ENCODE measurements at places on chromosomes 6 and 20. TPM values are rescaled to one million over a fixed set of nuclear protein-coding genes. Genes with fewer than 3 reads are reported as not detected.

DNA sequence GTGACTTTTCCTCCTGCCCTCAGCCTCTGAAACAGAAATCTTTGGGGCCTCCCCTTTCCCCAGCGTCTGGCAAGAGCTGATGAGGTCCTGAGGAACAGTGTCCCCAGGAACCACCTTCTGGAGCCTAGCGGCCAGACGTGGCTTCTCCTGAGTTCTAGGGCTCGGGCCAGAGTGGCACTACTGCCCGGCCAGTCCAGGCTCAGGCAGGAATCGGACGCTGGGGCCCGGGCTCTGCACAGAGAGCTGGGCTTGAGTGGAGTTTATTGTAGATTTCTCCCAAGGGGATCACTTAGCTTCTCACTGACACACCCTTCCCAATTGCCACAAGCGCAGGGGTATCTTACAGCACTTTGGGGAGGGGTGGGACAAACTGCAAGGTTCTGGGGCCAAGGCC, 20.2 kb downstream of the SDCBP2 start:
- H3K4me3 ChIP-seq, result no peak overlapping the region
- no peaks in the 10 kb centered on the region for H3K27me3 ChIP-seq
- DNase-seq, result peak; percentile 46

DNA sequence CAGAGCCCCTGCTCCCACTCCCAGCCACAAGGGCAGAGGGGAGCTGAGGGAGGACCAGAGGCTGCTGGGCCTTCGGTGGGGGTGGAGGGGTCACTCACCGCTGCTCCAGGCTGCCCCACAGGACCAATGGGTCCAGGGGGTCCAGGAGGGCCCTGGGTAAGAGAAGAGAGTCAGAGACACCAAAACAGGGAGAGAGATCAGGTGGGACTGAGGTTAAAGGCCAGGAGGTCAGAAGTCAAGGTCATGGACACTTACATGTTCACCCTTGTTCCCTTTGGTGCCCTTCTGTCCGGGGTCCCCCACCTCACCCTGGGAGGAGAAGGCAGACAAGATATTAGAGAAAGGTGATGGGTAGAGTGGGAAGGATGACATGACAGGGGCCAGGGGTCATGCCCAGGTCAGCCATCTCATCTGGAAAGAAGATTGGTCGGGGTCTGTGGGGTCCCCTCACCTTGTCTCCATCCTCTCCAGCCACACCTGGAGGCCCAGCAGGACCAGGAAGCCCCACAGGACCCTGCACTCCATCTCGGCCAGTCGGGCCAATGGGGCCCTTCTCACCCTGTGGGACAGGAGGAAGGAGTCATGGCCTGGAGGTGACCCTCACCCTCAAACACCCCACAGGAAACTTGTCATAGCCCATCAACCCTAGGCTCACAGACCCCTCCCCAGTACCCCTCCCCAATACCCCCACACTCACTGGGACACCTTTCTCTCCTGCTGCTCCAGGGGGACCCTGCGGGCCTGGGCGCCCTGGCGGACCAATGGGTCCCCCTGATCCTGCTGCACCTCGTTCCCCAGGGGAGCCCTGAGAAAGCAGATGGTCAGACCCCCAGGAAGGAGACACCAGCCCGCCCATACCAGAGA, 21.0 kb downstream of the COL11A2 start:
- no peaks in the 10 kb centered on the region for H3K4me1 ChIP-seq
- H3K36me3 ChIP-seq, result no peaks in the 10 kb centered on the region
- H3K27ac ChIP-seq, result no peak overlapping the region
- no peak overlapping the region for H3K4me3 ChIP-seq
- no peaks in the 10 kb centered on the region for H3K27me3 ChIP-seq

- H3K27ac ChIP-seq, result no peak overlapping the region
- no peaks in the 10 kb centered on the region for H3K4me1 ChIP-seq
- no peak for DNase-seq
- peaks cover 44% of the 10 kb centered on the region for H3K27me3 ChIP-seq
Observed at GRCh38 chr20:46252352-46253091, 55.8 kb downstream of the CDH22 start.

DNA sequence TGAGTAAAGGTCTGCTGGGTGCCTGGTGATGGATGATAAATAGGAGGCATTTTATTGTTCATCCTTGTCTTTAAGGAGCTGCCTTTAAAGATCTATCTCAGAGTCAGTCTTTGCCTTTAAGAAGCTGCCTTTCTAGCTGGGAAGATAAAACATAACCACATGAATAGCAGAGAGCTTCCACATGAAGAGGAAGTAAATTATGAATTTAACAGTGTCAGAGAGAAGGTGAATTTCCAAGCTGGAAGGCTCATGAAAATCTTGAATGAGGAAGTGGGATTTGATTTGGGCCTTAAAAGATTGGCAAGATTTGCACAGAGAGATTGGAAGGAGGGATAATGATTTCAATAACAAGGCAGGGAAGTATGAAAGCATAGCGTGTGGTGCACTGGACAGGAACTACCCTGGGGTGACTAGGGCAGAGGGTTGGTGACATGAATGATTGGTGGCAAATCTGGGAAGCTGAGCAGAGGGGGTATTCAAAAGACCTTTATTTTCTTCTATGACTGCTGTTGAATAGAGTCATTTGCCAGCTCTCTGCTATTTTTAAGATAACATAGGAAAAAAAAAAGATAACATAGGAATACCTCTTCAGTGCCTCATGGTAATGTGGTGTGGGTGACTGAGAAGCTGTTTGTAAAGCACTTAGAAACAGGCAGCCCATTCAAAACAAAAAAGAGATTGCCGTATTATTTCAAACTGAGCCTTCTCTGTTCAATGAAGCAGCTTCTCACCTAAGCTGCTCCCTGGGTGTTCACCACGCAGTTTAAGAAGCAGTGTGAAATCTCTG, 591.6 kb downstream of the PKHD1 start:
- no peaks in the 10 kb centered on the region for H3K36me3 ChIP-seq
- H3K27me3 ChIP-seq, result no peaks in the 10 kb centered on the region
- H3K4me1 ChIP-seq, result no peaks in the 10 kb centered on the region
- no peak for DNase-seq
- no peak overlapping the region for H3K4me3 ChIP-seq
- no peak overlapping the region for H3K27ac ChIP-seq

DNA sequence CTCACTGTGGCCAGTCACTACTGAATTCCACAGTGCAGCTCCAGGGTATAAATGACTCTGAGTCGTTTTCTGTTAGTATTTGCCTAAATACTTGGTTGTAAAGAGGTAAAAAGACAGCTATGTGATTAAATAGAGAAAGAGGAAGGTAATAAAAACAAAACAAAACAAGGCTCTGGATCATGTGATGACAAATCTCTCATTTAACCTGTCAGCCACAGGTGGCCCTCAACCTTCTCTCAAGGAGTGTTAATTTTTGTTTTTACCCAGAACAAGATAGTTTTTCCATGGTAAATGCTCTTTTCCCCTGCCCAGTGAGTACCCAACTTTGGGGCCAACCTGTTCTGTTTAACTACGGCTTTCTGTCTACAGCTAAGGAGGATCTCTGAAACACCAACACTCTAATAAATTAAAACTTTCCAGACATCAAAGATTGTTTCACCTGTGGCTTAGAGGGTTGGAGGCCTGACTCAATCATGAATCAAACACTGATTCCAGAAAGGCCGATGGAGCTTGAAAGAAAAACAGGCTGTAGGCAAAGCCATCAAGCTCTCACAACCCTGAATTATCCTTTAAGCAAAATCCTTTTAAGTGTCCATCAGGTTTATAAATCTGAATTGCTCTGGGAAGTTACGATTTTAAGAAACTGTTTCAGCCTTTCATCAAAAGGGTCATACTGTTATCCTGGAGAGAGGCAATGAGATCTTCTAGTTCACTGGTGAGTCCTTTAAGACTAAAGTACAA, 81.5 kb upstream of the BCLAF1 start:
- H3K4me1 ChIP-seq, result no peaks in the 10 kb centered on the region
- no peaks in the 10 kb centered on the region for H3K36me3 ChIP-seq
- H3K27ac ChIP-seq, result no peak overlapping the region
- H3K27me3 ChIP-seq, result peaks cover 10% of the 10 kb centered on the region

GRCh38 chr6:144036064-144036834, 28.2 kb upstream of the PLAGL1 start:
- H3K4me3 ChIP-seq, result peak overlapping the region; percentile 66
- H3K27ac ChIP-seq, result no peak overlapping the region
- no peaks in the 10 kb centered on the region for H3K36me3 ChIP-seq
- H3K27me3 ChIP-seq, result no peaks in the 10 kb centered on the region
- H3K4me1 ChIP-seq, result peaks cover 21% of the 10 kb centered on the region
- DNase-seq, result peak; percentile 62

GRCh38 chr20:43028470-43028869, 161.2 kb downstream of the PTPRT start:
- no peaks in the 10 kb centered on the region for H3K27me3 ChIP-seq
- DNase-seq, result no peak
- H3K4me1 ChIP-seq, result no peaks in the 10 kb centered on the region
- H3K4me3 ChIP-seq, result no peak overlapping the region

DNA sequence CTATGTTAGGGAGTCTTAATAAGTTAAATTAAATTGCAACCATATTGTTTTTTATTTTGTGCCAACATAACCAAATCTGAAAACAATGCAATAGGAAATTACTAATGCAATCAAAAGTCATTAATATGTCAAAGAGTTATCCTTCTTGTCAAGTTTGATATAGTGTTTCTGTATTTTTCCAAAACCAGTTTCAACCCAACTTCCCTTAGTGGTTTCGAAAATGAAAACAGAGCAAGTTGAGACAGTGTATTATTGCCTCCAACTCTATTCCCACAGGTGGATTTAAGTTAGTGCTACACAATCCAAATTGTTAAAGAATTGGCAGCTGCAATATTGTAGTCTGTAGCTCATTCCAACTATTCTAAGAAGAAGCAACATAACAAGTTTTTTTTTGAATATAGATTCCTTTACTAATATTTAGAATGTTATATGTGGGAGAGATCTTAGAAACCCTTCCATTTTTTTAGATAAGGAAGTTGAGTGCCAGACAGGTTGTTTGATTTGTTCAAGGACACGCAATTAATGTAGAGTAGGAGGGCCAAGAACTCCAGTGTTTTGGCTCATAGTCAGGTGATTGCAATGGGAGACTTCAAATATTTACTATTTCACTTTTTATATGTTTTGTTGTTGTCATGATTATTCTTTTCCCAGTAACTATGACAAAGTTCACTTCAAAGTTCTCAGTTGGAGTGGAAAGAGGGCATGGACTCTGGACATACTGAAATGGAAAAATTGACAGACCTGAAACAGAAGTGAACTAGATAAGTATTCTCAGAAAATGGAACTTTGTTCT, 282.4 kb upstream of the HSF2 start:
- no peak overlapping the region for H3K27ac ChIP-seq
- H3K36me3 ChIP-seq, result no peaks in the 10 kb centered on the region
- no peak for DNase-seq
- H3K4me1 ChIP-seq, result no peaks in the 10 kb centered on the region
- no peaks in the 10 kb centered on the region for H3K27me3 ChIP-seq

DNA sequence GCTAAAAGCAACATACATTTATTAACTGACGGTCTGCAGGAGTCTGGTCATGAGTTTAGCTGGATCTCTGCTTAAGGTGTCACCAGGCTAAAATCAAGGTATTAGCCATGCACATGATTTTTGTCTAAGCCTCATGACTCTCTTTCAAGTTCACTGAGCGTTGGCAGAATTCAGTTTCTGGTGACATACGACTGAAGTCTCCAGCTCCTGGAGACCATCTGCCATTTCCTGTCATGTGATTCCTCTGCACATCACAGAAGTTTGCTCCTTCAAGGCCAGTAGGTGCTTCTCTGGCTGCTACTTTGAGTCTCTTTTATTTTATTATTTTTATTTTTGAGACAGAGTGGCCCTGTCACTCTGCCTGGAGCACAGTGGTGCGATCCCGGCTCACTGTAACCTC, 148.4 kb upstream of the EYA4 start:
- H3K4me3 ChIP-seq, result no peak overlapping the region
- H3K36me3 ChIP-seq, result no peaks in the 10 kb centered on the region
- no peak overlapping the region for H3K27ac ChIP-seq
- DNase-seq, result no peak
- no peaks in the 10 kb centered on the region for H3K4me1 ChIP-seq

DNA sequence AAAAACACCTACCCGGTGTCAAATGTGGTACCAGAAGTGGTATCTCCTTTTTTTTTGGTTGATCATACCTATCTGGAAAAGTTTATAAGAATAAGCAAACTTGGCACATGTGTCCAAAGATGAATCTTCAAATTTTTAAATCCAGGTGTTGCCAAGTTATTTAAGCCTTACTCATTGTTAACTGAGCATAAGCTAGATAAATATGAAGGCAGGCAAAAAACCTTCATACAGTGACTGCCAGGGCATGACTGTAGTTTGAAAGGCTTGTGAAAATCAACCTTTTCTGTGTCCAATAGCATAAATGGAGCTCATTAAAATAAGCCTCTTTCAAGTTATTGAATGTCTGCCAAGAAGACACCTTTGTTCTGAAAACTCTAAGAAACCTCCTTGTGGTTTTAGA, 699.2 kb downstream of the DOK5 start:
- no peak for DNase-seq
- no peaks in the 10 kb centered on the region for H3K27me3 ChIP-seq
- H3K4me1 ChIP-seq, result no peaks in the 10 kb centered on the region
- H3K27ac ChIP-seq, result no peak overlapping the region
- H3K36me3 ChIP-seq, result no peaks in the 10 kb centered on the region

GRCh38 chr6:123022975-123023374, 26.9 kb downstream of the CLVS2 start:
- no peak for DNase-seq
- H3K4me1 ChIP-seq, result no peaks in the 10 kb centered on the region
- H3K4me3 ChIP-seq, result no peak overlapping the region
- H3K27ac ChIP-seq, result no peak overlapping the region
- no peaks in the 10 kb centered on the region for H3K27me3 ChIP-seq

DNA sequence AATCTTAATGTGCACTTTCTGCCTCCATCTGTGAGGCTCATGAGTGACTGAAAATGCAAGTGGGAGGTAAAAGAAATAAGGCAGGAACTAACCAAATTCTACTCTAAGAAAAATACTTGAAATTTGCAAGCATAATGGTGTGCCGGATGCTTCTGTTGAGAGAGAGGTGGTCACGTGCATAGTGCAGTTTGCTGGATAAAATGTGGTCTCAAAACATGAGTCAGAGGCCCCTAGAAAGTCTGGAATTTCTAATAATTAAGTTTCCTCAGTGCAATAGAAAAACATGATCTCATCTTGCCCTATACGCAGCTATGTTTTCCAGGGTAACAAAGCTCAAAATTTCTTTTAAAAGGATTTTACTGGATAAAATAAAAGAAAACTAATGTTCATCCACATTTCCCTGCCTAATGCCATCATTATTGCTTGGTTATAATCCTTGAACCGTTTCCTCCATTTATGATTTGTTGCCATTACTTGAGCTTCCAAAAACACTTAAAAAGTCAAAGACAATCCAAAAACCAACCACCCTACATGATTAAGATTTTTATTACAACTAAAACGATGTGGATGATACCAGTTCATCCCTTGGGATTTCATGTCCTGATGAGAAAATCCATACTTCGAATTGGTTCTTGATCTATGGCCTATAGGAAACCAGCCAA, 351.7 kb upstream of the ARID1B start:
- DNase-seq, result peak; percentile 65
- no peak overlapping the region for H3K4me3 ChIP-seq
- peak overlapping the region; percentile 44 for H3K27ac ChIP-seq
- no peaks in the 10 kb centered on the region for H3K27me3 ChIP-seq
- H3K4me1 ChIP-seq, result peaks cover 18% of the 10 kb centered on the region

The SLC22A16 gene
- 0.36 TPM for total RNA-seq

The IL17F gene
- total RNA-seq, result not detected

The SLC22A23 gene
- 16.2 TPM for total RNA-seq

The STX11 gene
- 0.36 TPM for total RNA-seq

The FANCE gene
- 13.8 TPM for total RNA-seq

The ZNF391 gene
- 4.1 TPM for total RNA-seq
